ENCODE measurements at places on chromosomes 7 and 10.

GRCh38 chr10:94417321-94417720 lies 15.0 kb downstream of the TBC1D12 start:
- no peak for DNase-seq

DNA sequence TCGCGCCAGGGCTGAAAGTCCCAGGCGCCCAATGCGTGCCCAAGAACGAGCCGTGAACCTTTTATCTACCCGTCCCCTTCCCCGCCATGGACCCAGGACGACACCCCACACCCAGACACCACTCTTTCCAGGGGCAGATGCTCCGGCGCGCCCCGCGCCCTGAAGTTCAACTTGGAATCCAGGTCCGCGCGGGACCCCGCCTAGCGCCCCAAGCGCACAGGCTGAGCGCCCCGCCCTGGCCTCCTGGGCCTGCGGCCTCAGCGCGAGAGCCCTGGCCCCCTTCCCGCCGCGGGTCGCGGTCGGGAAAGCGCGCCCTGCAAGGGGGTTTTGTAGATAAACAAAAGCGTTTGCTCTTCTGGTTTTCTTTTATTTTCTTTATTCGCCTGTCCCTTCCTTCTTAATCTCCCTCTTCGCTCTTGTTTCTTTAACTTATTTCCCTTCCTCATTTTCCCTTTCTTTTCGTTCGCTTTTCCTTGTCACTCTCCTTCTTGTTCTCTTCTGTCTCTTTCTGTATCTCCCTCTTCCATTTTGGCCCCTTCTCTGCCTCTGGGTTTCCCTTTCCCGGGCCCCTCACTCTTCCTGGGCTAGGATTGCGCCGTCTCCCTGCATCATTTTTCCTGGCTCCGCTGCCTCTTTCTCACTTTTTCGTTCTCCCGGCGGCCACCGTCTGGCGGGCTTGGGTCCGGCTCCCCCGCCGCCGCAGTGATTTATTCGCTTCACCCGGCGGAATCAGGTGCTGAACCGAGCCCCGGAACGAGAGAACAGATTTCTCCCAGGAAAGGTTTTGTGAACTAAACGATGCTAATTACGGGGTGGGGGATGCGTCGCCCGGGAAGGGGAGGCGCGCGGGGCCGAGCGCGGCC lies 15.3 kb upstream of the PAX2 start:
- no peak for DNase-seq

DNA sequence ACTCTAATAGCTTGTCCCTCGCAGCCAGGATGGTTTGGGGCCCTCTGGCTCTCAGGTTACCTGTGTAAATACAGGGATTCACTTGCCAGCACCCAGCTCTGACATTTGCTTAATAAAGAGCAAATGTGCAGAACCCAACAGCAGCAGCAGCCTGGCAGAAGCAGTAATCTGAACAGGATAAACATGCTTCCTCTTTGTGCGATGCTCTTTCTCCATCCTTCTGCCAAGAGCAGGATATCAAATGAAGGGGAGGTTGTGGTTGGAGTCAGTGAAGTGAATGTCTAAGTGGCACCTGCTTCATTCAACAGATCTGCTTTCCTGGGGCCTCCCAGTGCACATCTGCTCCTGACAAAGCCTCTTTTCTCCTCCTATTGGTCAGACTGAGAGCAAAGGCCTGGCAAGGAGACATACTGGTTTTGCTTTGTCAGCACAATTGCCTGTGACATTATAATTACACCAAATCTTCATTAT lies 130.3 kb downstream of the NRF1 start:
- DNase-seq: no peak

- no peak for DNase-seq
These were observed 18.5 kb downstream of the PIK3CG start for GRCh38 chr7:106883456-106884026.

DNA sequence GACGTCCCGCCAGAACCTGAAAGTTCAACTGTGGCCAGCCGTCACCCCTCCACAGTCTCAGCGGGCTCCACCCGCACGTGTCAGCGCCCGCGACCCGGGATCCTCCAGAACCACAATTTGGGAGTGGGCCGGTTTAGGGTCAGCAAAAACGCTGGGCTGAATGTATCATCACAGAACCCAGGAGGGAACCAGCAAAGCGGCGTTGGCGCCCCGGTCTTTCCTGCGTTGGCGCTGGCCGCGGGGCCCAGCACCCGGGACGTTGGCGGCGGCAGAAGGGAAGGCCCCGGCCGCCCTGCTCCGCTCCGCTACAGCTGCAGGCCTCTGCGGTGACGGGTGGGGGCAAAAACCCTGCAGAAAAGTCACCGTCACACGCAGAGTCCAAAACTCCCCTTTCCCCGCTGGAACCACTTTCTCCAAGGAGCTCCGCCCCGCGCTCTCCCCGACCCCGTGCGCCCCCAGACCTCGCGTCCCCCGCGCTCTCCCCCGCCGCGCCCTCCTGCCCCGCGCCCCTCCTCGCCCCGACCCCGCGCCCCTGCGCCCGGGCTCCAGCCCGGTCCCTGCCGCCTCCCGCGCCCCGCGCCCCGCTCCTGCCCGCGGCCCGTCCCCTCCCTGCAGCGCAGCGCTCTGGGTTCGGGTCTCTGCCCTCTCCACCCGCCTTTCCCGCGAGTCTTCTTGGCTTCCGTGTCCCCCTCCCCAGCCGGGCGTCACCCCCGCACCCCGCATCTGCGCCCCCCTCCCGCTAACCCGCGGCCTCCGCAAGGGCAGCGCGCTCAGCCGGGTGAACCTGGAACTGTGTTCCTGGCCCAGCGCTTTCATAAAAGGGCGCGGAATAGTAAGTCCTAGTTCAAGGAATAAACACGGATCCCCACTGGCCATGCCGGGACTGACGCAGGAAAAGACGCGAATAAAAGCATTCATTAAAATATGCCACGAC lies 24.0 kb upstream of the RNF32 start:
- DNase-seq: no peak

DNA sequence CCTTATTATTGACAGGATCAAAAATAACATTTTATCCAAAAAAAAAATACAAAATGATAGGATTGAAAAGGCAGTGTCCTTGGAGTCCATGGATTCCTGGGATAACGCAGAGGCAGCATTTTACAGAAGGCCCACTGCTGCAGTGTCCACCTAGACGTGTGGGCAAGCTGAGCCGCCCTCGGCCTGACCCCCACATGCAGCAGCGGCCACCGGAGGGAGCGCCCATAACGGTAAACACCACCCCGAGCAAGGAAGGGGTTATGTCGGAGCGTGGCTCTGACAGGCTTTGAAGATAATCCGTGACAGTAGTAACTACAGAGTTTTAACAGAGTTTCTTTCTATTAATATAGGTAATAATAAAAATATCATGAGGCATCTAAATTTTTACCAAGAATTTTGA lies 45.3 kb upstream of the PITRM1 start:
- no peak for DNase-seq

DNA sequence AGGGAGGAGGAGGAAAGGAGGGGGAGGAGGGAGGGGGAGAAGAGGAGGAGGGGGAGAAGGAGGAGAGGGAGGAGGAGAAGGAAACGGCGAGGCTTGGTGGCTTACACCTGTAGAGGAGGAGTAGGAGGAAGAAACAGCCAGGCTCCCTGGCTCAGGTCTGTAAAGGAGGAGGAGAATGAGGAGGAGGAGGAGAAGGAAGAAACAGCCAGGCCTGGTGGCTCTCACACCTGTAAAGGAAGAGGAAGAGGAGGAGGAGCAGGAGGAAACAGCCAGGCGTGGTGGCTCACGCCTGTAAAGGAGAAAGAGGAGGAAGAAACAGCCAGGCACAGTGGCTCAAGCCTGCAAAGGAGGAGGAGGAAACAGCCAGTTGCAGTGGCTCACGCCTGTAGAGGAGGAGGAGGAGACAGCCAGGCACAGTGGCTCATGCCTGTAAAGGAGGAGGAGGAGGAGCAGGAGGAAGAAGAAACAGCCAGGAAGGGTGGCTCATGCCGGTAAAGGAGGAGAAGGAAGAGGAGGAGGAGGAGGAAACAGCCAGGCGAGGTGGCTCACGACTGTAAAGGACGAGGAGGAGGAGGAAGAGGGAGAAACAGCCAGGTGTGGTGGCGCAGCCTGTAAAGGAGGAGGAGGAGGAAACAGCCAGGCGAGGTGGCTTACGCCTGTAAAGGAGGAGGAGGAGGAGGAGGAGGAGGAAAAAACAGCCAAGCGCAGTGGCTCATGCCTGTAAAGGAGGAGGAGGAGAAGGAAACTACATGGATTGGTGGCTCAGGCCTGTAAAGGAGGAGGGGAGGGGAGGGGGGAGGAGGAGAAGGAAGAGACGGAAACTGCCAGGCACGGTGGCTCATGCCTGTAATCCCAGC lies 14.9 kb upstream of the CRCP start:
- DNase-seq: peak; percentile 72

DNA sequence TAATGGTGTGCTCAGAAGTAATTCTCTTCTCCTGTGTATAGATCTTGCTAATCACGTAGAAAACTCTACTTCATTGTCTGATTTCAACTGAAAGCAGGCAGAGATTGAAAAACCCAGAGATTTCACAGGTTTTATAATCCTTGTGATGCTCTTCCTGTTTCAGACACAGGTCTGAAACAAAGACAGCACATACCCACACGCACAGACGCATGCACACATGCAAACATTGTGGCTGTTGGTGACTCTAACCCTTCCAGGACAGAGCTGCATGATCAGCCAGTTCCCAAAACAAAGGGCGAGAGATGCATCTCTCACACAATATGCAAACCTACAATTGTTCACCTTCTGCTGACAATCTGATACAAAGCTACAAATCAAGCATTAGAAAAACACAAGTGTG lies 11.1 kb upstream of the TFEC start:
- DNase-seq: no peak

- DNase-seq: no peak
These were observed 227.9 kb upstream of the PRSS58 start for GRCh38 chr7:142485617-142486226.

DNA sequence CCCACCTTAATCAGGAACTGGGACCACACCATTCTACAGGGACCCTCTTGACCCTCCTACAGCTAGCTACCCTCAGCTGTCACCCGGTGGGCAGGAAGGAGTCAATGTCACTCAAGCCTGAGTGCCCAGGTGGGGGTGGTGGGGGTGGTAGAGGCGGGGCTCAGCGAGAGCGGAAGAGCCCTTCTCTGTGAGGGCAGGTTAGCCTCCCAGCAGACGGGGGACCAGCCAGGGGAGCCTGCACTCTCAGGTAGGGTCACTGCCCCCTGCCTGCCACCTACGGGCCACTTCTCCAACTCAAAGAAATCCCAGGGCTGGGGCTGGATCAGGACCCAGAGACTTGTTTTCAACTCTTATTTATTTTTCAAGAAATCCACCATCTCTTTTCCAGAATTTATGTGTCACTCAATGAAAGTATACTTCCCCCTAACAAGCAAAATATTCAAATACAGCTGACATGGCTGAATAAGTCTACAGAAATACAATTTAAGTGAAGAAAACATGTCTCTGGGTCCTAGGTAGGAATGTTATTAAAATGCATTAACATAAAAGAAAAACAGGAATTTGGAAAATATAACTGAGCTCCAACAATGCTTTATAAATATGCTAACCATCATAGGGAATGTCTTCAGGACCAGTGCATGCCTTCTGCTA lies 63.4 kb upstream of the DDC start:
- DNase-seq: no peak

DNA sequence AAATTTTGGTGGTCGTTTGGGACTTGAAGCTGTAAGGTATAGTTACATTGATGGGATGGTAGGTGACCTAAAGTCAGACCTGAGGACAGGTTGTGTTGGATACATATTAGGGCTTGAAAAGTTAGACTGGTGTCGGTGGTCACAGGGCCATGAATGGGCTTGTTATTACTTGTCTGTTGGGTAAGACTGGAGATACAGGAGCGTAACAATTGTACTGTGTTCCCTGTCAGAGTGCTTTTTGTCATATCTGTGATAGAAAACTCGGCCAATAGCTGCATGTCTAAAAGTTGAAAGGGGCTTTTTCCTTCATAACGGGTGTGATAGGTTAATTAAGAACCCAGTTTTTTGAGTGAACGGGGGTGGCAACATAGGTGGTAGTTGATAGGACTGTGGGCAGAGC lies 13.5 kb upstream of the CHST3 start:
- no peak for DNase-seq

DNA sequence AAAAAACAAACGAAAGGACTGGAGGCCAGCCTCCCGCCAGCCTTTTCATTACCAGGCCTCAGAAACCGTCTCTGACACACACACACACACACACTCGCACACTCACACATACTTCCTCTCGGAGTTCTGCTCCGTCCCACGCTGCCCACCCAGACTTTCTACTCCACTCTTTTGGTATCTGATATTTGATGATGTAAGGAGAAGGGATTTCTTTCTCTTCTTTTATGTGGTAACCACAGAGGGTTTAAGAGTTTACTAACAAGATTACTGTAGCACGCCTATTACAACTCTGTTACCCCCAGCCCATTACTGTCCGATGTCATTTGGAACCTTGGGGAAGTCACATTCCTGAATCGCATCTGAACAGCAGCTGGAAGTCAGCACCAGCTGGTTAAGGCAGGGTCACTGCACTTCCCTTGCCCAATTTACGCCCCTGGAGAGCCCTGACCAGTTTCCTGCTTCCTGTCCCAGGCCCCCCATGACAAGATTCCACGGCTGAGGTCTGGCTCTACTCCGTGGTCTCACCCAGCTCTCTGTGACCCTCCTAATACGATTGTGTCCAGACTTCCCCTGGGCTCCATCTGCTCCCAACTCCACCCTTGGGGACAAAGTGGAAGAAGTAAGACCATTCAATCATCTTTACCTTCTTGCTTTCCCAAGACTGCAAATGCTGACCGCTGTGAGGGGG lies 1.1 kb downstream of the DENND2A start:
- no peak for DNase-seq

GRCh38 chr7:137539111-137539715 lies 195.7 kb upstream of the PTN start:
- peak; percentile 42 for DNase-seq

GRCh38 chr10:12390733-12391132 lies 41.4 kb downstream of the CAMK1D start:
- DNase-seq: no peak

DNA sequence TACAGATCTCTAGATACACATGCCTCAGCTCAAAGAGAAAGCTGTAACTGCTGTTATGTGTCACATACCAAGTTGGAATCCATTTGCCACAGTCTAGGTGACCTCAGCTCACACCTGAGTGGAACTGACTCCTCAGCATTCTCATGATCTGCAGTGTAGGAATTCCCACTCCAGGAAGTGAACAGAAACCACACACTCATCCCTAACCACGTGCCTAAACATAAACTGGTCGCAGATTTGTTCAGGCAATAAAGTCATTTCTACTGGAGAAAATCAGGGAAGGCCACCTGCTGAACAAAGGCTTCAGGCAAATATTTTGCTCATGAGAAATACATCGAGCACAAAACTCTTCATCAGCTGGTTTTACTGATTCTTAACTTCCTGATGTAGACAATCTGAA lies 23.0 kb upstream of the ZMYND11 start:
- no peak for DNase-seq

DNA sequence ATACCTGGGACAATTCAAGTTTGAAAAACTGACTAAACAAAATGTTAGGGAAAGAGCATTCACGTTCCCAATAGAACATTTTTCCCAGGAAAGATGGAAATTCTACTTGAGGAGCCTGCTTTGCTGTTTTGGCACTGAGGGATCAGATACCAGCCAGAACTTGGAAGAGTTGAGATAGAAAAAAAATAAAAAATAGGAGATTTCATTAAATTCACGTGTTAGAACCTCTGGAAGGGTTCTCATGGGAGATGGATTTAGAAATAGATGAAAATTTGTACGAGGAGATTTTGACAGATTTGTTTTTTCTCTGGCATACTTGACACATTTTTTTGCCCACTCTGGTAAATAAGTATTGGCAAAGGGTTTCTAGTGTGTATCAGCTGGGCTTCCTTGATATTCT lies 63.7 kb downstream of the CELF2 start:
- DNase-seq: no peak

Measured in GM04504 (cell line).